ENCODE measurements at places on chromosomes 4 and X.

DNA sequence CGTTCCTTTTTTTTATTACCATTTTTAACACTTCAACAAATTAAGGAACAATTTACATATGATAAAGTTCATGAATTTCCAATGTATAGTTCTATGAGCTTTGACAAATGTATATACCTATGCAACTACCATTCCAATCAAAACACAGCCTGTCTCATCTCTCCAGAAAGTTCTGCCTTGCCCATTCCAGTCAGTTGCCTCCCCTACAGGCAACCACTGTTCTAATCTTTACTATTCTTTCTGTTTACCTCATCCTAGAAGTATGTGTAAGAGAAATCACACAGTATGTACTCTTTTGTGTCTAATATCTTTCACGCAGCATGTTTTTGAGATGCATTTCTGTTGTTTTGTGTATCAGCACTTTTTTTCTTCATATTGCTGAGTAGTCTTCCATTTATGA is 224.9 kb downstream of the KIT start:
- no peak for DNase-seq

GRCh38 chrX:138150709-138151108 is 560.8 kb downstream of the FGF13 start:
- no peak for DNase-seq

GRCh38 chr4:99221980-99222379 is 2.9 kb upstream of the ADH6 start:
- DNase-seq, result no peak

DNA sequence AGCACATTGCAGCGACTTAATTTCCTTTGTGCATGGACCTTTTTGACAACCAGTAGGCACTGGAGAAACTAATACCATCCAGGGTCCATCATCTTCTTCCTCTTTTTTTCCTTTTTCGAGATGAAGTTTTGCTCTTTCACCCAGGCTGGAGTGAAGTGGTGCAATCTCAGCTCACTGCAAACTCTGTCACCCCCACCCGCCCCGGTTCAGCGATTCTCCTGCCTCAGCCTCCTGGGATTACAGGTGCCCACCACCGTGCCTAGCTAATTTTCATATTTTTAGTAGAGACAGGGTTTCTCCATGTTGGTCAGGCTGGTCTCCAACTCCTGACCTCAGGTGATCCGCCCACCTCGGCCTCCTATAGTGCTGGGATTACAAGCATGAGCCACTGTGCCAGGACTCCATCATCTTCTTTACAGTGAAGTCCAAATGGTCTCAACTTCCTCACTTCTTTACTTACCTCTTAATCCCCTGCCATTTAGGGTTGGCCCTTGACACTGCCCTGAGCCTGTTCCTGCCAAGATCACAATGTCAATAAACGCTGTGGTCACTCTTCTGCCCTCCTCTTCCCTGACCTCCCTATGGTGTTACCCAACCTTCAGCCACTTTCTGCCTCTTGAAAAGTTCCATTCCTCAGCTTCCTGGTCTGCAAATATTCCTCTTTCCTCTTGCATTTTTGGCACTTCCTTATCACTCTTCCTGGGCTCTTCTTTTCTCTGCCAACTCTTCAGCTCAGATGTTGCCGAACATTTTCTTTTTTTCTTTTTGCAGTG is 119.8 kb upstream of the SLC34A2 start:
- DNase-seq, result no peak

DNA sequence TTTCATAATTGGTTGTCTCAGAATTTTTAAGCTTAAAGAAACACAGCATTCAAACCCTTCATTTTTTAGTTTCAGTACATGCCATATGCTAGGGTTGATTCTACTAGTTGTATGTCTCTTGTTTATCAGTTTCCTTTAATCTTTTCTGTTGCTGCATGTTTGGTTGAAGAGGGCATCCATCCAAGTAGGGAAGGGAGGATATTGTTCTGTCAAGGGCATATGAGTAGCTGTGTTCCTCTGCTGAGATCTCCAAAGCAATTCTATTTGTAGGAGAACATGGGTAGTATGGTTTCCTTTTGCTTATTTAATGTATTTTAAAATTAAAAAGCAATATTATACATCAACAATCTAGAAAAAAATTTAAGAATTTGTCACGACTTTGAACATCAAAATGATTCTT is 167.7 kb downstream of the FHIP1A start:
- DNase-seq, result no peak

- no peak for DNase-seq
Measured at GRCh38 chr4:9409793-9410192, 34.4 kb upstream of the DEFB131A start.

GRCh38 chr4:3463556-3464348 is 646 bp downstream of the DOK7 start:
- DNase-seq, result no peak

DNA sequence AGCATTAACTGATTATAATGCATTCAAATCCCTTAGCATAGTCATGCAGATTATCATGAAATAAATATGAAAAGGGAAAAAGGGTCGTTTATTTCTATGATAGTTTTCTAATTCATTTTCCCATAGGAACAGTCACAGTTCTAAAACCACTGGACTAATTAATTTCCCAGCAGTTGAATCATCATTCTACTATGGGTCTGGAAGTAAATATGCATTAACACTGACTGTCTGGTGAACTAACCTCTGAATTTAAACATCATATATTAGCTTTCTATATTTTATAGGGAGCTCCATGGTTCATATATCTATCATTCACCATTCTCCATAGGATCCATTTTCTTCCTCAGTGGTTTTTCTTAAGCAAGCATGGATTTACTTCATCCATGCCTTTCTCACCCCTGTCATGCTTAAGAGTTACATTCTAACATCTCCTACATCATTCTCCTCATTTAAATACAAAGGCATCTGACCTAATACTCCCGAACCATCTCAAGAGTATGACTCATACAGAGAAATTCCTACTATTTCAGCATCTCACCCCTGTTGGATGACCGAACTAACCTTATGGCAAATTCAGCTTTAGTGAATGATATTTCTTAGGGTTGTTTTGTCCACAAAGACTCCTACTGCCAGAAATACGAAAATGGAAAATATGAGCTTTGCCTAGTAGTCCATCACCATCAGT is 198.7 kb upstream of the ADAMTS3 start:
- no peak for DNase-seq

GRCh38 chr4:36399762-36400353 is 118.4 kb downstream of the DTHD1 start:
- DNase-seq, result no peak

GRCh38 chr4:15244354-15244753 is 183.5 kb upstream of the C1QTNF7 start:
- DNase-seq, result no peak
